Large intestine (tissue), 12 donors: ENCODE measurements at places on chromosomes 11 and 22. TPM values are rescaled to one million over a fixed set of nuclear protein-coding genes. Genes with fewer than 3 reads are reported as not detected.
A peak's percentile ranks its signal among the peaks of the same experiment; 100 is the strongest.

DNA sequence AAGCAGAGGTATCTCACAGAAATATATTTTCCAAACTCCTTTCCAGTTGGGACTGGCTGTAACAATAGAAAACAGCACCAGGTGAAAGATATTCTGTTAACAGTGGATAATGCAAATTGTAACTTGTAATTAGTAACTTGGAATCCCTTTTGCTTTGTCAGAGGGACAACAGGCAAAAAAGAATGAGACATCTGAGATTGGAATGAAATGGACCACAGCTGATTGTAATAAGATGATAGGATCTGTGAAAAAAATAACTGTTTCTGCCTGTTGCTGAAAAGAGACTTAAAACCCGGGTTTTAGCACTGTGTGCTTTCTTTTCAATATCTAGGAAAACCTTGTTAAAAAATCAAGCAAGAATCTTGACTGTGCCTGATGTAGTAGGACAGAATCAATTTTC, 655.7 kb downstream of the METTL15 start:
- DNase-seq, result no peak

DNA sequence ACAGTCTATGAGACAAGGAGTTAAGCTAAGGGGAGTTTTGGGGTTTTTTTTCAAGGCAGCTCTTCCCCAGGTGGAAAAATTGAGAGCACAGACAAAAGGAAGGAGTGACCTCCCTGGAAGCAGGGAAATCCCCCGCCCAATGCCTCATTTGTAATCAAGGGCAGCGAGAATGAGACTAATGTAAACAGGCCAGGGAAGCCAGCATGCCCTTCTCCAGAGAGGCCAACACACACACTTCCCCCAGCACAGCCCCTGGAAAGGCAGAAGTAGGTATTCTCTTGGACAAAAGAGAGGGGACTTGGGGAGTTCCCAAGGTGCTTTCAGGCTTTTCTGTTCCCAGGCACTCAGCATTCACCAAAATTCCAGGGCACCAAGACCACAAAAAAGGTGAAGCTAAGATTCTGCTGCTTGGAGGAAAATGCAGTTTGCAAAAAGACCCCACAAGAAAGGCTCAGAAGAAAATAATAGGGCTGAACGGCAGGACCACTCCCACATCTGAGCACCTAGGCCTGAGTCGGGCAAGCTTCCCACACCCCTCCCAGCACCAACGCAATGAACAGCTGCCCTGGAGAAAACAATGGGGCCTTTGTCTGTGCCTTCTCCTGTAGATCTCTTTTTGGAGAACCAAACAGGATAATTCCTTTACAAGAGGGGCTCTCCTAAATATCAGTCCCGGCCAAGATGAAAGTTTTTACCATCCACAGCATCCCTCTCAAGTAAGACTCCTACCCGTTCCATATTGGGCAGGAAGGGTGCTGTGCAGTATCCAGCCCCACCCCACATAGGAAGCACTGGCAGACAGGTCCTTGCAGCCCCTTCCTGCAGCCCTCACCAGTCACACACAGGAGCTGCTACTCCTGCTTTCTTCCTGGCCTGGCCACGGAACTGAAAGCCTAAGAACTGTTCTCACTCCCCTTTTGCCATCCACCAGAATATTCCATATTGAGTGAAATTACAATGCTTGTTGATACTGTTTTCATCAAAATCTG, 70.7 kb upstream of the AKIP1 start:
- peak; percentile 65 for DNase-seq

DNA sequence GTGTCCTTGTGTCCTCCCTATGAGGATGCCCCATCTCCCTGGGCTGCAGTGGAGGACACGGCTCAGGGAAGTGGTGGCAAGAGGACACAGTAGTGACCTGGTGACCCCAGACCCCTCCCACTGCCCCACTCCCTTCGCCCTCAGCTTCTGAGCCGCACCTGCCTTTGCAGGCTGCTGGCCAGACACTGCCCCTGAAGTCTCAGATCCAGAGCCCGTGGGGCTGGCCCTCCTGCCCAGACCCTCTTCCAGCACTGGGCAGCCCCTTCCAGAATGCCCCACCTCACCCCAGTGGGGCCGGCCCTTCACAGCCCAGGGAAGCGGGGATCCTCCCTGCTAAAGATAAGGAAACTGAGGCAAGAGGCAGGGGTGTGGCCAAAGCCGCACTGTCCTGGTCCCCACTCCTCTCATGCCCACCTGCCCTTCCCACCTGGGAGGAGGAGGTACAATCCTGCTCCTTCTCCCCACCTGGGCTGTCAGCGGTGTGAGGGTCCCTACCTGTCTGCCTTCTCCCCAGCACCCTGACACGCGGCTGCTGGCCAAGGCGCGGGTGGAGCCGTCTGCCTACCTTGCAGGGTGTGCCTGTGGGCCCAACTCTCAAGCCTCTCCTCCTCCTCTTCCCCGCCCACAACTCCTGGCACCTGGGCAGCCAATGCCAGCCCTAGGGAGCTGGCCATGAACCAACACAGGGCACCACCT, 17.3 kb downstream of the TRPM5 start:
- DNase-seq, result no peak

DNA sequence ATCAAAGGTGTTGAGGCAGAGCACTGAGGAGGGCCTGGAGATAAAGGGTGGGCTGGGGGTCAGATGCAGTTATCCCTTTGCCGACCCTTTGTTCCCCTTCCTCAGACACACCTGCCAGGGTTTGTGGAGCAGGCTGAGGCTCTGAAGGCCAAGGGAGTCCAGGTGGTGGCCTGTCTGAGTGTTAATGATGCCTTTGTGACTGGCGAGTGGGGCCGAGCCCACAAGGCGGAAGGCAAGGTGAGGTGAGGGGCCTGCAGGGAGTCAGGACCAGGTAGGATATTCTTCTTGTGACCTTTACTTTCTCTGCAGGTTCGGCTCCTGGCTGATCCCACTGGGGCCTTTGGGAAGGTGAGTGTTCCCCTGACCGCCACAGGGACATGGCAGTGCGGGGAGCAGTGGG, 2.6 kb downstream of the PRDX5 start:
- no peak for DNase-seq

GRCh38 chr11:62671236-62671607, 251 bp upstream of the UQCC3 start:
- DNase-seq, result no peak

DNA sequence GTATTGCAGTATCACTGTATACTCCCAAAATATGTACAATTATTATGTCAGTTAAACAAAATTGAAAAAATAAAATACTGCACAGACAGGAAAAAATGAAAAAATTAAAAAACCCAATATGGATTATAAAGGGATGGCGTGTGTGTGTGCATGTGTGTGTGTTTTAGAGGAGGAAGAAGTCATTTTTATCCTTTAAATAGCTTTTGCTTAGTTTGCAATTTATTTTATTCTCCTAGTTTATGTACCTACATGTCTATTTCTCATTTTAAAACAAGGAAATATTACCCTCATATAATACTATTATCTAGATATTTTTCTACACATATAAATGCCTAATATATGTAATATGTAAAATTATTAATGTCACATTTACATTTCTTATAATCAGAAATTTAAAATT, 1144.3 kb downstream of the LRRC4C start:
- no peak for DNase-seq

- DNase-seq, result peak; percentile 28
These were observed 42.5 kb downstream of the ATG16L2 start for GRCh38 chr11:72856551-72857345.

DNA sequence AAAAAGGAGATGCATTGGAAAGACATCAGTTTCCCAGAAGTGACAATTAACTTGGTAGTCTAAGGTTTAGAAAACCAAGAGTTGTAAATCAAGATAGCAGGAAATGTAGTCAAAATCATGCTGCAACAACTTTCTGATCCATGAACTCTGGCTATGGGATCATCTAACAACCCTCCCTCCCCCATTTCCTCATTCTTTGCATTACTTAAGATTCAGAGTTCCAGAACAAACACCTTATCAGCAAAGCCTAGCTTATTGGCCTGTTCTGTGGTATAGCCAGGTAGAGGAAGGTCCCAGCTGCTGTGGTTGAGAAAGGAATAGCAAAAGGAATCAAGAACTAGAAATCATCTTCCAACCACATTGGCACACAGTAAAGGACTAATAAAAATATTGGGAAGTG, 651.1 kb downstream of the METTL15 start:
- DNase-seq, result no peak

DNA sequence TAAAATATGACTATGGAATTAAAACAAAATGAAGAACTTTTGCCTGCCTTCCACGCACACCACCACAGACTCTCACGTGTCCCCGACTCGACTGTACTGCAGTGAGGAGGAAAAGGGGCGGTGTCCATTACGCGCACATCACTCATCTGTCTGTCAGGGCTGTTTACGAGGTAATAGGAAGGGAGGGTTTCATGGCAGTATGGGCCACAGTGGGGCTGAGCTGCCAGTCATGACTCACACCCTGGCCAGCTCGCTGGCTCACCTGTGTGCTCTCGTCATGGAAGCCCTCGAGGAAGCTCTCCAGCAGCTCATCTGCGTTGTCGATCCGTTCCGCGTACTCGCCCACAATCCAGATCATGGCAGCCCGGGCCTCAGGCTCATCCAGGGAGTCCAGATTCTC, 33.5 kb upstream of the RASL10A start:
- DNase-seq, result no peak

- no peak for DNase-seq
These were observed 62.5 kb downstream of the TIMP3 start for GRCh38 chr22:32864041-32864440.

- no peak for DNase-seq
These were observed 36.9 kb downstream of the PPM1F start for GRCh38 chr22:21915624-21916308.

DNA sequence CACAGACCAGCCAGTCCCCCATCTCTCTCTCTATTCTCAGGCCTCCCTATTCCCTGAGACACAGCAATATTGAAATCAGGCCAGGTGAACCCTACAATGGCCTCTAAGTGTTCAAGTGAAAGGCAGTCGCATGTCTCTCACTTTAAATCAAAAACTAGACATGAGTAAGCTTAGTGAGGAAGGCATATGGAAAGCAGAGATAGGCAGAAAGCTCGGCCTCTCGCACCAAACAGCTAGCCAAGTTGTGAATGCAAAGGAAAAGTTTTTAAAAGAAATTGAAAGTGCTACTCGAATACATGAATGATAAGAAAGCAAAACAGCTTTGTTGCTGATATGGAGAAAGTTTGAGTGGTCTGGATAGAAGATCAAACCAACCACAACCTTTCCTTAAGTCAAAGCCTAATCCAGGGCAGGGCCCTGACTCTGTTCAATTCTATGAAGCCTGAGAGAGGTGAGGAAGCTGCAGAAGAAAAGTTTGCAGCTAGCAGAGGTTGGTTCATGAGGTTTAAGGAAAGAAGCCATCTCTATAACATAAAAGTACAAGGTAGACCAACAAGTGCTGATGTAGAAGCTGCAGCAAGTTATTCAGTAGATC, 19.8 kb upstream of the MPZL2 start:
- peak; percentile 6 for DNase-seq

DNA sequence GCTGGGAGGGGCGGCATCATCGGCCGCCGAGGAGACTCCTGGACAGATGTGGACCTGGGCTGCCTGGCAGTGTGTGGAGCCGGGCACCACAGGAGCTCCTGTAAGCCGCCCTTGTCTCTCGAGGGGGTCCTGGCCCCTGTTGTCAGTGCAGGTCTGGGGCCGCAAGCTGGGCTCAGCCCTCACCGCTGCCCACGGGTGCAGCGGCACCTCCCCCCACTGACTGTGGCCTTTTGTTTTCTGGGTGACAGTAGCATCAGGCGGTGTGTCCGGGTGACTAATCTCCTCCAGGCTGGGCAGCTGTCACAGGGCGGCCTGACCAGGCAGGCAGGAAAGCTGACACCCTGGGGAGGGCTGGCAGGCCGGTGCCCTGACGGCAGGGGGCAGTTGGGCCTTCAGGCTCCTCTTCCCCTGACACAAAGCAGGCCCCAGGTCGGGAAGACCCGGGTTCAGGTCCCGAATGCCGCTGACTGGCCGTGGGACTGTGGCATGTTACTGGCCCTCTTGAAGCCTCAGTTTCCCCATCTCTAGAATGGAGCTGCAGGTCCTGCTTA, 16.3 kb downstream of the DGKZ start:
- no peak for DNase-seq

DNA sequence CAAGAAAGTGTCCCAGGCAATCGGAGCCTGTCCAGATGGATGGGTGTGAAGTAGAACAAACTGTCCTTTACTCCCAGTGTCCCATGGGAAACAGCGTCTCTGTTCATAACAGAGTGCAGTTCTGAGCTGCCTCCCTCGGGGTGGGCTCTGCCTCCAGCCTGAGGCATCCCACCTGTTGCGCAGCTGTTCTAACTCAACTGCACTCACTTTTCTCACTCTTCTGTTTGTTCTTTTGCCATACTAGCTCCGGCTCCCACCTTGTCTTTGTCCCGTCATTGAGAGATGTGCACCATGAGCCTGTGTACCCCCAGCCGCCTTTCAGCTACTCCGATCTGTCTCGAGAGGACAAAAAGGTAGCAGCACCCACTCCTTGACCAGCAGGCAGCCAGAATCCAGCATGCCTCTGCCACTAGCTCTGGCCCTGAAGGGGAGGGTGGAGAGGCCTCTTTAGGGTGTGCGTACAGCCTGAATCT, 20.7 kb upstream of the CDC42EP2 start:
- DNase-seq, result no peak

GRCh38 chr11:31805629-31806185, 5.4 kb downstream of the PAX6 start:
- no peak for DNase-seq

GRCh38 chr11:82867495-82868082, 32.6 kb downstream of the PRCP start:
- peak; percentile 55 for DNase-seq

GRCh38 chr11:75925785-75926164, 110.8 kb downstream of the UVRAG start:
- peak; percentile 42 for DNase-seq

GRCh38 chr11:94112206-94112953, 16.3 kb upstream of the PANX1 start:
- no peak for DNase-seq

DNA sequence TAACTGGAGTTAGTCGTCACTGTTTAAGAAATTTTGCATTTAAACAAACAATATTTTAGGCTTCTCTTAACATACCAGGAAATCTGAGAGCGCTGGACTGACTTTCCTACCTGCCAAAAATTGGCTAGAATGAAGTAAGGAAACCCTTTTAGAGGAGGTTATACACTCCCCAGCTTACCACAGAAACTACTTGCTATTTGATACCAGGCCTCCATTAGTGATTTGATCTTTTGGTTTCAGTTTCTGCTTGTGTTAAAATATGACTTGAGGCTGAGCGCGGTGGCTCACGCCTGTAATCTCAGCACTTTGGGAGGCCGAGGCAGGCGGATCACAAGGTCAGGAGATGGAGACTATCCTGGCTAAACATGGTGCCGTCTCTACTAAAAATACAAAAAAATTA, 419.9 kb downstream of the LRRC4C start:
- no peak for DNase-seq

GRCh38 chr11:61034704-61035525, 63.4 kb downstream of the CD6 start:
- DNase-seq, result no peak

Gene SHANK2
- polyA plus RNA-seq, result 16.5 TPM

Gene CSTPP1
- polyA plus RNA-seq, result 32.9 TPM

Gene SMTNL1
- polyA plus RNA-seq, result 0.58 TPM

Gene CSKMT
- polyA plus RNA-seq, result 8.7 TPM

Gene YAP1
- 74.3 TPM for polyA plus RNA-seq

Gene CDC42BPG
- 5.5 TPM for polyA plus RNA-seq

Gene FAM76B
- 41.0 TPM for polyA plus RNA-seq

Gene ARSA
- 45.7 TPM for polyA plus RNA-seq

Gene TTC9C
- polyA plus RNA-seq, result 37.9 TPM

Gene GLYAT
- polyA plus RNA-seq, result 0.45 TPM

Gene ASPHD2
- polyA plus RNA-seq, result 0.88 TPM

Gene MED19
- 14.4 TPM for polyA plus RNA-seq

Gene ENTHD1
- 0.06 TPM for polyA plus RNA-seq

Gene ACR
- 0.48 TPM for polyA plus RNA-seq

Gene TRIM49
- polyA plus RNA-seq, result not detected

Gene ELMOD1
- 0.43 TPM for polyA plus RNA-seq
